ENCODE measurements at places on chromosomes 5 and 9.

GRCh38 chr5:61625681-61626621 is 293.9 kb downstream of the ZSWIM6 start:
- peak; percentile 63 for DNase-seq

- DNase-seq, result no peak
These were observed 80.2 kb downstream of the TMEM174 start for GRCh38 chr5:73253047-73253660.

GRCh38 chr5:119063579-119064379 is 7.1 kb upstream of the DMXL1 start:
- DNase-seq, result peak; percentile 62

GRCh38 chr5:174608631-174609097 is 115.7 kb upstream of the MSX2 start:
- peak; percentile 52 for DNase-seq

DNA sequence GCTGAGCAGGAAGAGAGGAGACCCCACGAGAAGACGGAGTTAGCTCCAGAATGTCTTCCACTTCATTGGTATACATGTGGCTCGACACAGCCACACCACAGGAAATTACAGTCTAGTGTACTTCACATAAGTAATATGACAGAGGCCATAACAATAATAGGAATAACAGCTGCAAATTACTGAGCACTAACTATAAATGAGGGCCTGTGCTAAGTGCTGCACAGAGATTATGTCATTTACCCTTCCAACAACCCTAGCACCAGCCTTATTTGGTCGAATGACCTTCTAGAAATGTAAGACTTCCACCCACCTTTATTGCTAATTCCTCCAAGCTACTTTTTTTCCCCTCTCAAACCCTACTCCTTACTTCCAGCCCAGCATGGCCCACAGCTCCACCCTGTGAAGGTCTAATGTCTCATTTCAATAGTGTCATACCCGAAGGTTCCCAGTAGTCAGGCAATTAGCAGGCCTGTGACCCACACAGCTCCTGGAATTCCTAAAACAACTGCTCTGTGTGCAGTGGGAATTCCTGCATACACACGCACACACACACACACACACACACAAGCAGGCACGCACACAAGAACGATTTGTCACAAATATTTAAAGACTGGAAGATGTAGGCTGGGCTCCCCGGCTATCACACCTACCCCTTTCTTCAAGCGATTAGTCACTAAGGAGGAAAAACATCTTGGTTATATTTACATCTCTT is 134.5 kb downstream of the FRMD3 start:
- peak; percentile 5 for DNase-seq

- no peak for DNase-seq
These were observed 79.8 kb downstream of the COL27A1 start for GRCh38 chr9:114235033-114235661.

DNA sequence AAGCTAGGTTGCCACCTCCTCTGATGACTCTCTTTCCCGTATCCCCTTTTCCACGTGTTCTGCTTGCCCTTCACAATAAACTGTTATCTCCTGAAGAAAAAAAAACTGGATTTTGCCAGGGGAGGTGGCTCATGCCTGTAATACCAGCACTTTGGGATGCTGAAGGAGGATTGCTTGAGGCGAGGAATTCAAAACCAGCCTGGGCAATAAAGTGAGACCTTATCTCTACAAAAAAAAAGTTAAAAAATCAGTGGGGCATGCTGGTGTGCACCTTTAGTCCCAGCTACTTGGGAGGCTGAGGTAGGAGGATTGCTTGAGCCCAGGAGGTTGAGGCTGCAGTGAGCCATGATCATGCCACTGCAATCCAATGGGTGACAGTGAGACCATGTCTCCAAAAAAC is 81.7 kb upstream of the IL6ST start:
- no peak for DNase-seq

- DNase-seq, result no peak
These were observed 69.9 kb downstream of the TLE1 start for GRCh38 chr9:81619353-81620001.

- no peak for DNase-seq
These were observed 1.2 kb downstream of the FSD1L start for GRCh38 chr9:105449081-105449480.

DNA sequence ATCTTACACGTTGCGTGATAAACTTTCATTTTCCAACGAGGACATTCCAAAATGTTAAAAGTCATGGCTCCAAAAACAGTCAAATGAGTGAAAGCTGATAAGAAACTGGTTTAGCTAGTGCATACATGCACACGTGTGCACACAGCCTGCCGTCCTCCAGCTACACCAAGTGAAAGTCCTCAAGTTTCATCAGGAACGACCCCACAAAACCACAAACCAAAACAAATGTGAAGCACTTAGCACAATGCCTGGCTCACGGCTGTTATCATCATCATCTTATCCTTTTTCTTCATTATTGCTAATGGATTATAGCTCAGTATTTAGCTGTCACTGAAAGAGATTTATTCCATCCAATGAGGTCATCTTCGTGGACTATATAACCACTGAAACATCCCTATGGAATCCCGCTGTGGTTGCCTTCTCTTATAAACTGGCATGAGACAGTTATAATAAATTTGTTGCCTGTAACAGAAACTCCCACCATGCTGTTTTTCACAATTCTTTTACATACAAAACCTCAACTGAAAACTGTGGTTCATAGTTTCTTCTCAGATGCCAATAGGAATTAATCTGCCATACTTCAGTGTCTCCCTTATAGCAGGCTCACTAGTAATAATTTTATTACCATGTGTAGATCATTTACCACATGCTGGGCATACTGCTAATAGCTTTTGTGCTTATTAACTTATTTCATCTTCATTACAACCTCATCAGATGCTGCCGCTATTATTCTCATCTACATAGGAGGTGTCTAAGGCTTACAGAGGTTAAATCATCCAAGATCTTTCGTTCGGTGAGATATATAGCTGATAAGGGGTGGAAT is 56.1 kb downstream of the SAXO1 start:
- peak; percentile 82 for DNase-seq

GRCh38 chr9:81410201-81410600 is 279.1 kb downstream of the TLE1 start:
- DNase-seq, result no peak

- no peak for DNase-seq
These were observed 11.9 kb upstream of the NXNL2 start for GRCh38 chr9:88523056-88523455.

GRCh38 chr5:32450952-32451351 is 6.4 kb upstream of the ZFR start:
- no peak for DNase-seq

GRCh38 chr5:158670201-158670600 is 429.5 kb downstream of the EBF1 start:
- DNase-seq, result peak; percentile 8

- DNase-seq, result no peak
These were observed 1052.3 kb downstream of the PTPRD start for GRCh38 chr9:9560382-9561035.

- DNase-seq, result peak; percentile 53
These were observed at the start of gene PCDH1 for GRCh38 chr5:141878186-141878710. Gene PCDH1, minus strand, starts transcription at chr5:141878410. Its CDS starts 148 bp downstream, at chr5:141878262.

GRCh38 chr9:112115970-112116753 is 58.9 kb downstream of the SUSD1 start:
- DNase-seq, result no peak

DNA sequence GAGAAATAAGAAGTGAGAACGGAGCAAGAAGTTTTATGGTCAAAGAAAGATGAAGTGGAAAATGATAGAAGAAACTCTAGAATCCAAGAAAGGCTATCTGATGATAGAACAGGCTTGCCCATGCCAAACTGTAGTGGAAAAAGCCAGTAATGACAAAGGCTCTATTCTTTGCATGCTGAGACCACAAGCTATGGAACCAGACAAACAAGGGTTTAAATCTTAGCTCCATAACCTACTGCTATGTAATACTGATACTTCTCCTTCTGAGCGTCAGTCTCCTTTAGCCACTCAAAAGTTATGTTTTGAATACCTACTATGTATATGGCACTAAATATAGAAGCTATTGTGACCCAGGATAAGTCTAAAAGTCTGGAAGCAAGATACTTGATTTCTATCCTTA is 51.2 kb upstream of the TRIM32 start:
- DNase-seq, result no peak

DNA sequence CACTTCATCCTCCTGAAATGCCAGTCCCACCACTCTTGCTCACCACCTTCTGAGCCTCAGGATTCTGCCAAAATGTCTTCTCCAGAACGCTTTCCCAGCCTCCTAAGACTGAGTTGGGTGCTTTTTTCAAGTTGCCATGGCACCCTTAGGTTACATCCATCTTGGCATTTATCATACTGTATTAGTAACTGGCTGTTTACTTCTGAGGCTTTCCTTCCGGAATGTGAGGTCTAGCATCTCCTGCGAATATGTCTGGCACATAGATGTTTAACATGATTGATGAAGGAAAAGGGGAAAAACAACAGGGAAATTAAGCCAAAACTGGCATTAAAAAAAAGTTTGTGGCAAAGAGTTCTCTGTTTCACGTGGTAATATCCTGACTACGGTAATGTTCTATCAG is 24.9 kb downstream of the RNF130 start:
- DNase-seq, result no peak

GRCh38 chr5:1034986-1035385 is 26.4 kb downstream of the NKD2 start:
- DNase-seq, result no peak

DNA sequence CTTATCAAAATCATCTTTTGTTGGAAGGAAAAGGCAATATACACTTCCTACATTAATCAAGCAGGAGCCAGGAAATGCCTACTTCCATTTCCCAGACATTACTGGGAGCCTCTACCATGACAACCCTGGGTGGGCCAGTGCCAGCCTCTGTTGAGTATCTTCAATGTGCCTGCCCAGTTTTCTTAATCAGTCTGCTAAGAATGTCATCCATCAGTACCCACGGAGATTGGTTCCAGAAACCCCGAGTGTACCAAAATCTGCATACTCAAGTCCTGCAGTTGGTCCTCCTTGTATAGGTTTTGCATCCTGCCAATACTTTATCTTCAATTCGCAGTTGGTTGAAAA is 82.4 kb downstream of the MARCHF3 start:
- DNase-seq, result no peak

DNA sequence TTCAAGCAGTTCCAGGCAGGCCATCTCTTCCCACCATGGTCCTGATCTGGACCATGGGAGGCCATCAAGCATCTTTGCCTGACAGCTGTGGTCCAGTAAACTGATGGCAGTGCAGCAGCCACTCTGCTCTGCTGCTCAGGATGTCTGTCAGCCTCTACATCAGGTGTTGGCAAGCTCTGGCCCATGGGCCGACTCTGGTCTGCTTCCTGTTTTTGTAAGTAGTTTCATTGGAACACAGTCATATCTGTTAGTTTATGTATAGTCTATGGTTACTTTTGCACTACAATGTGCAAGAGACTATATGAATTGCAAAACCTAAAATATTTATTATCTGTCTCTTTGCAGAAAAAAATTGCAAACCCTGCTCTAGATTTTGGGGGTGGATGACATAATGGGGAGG is 225.0 kb downstream of the KCTD16 start:
- DNase-seq, result no peak

All from umbilical cord (tissue), 2 donors.